NCI-H524 treated with DMSO at 0.1 percent for 48 hours (cell line): ENCODE measurements at places on chromosomes 11 and 22.

GRCh38 chr11:77209663-77210062 lies 81.6 kb downstream of the MYO7A start:
- DNase-seq = no peak

- DNase-seq = no peak
Measured at GRCh38 chr11:98798333-98798732, 222.4 kb upstream of the CNTN5 start.

- no peak for DNase-seq
Measured at GRCh38 chr11:68353669-68354068, 41.3 kb downstream of the LRP5 start.

DNA sequence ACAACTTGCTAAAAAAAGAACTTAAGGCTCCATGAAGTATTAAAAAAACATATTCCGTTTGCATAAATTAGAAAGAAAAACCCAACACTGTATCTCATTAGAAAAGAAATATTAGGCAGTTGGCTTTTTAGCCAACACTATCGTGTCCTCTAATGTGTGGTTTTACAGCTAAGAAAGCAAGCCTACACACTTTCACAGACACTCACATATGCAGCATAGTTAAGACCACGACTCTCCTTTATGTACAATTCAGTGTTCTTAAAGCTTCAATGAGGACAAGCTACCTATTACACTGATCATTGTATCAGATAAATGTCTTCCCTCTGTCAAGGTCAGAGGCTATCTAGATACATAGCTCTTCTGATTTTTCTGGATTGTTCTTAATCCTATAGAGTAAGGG lies 80.1 kb downstream of the PICALM start:
- DNase-seq = no peak

DNA sequence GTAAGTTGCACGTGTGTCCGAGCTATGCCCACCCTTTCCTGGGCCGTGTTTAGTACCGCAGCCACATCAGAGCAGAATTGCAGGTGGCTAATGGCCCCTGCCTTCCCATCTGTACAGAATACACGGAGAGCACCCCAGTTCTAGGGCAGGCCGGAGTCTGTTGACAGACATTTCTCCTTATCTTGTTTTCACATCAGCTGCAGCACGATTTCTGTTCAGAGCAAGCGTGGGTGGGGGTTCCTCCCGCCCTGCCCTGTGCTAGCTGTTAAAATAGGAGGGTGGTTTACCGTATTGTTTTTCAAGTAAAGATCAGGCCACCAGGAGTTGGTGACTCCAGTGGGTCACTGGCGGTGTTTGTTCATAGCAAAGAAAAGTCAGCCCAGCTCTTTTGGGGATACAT lies 41.1 kb downstream of the UBASH3B start:
- DNase-seq = no peak

- DNase-seq = no peak
Measured at GRCh38 chr11:1750481-1750839, at the start of gene IFITM10. Gene IFITM10 (minus strand): TSS chr11:1750595. CDS start chr11:1750442, 153 bp downstream.

- DNase-seq = no peak
Measured at GRCh38 chr11:128955636-128956035, 13.0 kb upstream of the TP53AIP1 start.
